Urothelium cell line (cell line): ENCODE measurements at places on chromosomes 12 and 14.

- DNase-seq = no peak
These were observed 142.7 kb downstream of the TTLL5 start for GRCh38 chr14:75803765-75804164.

DNA sequence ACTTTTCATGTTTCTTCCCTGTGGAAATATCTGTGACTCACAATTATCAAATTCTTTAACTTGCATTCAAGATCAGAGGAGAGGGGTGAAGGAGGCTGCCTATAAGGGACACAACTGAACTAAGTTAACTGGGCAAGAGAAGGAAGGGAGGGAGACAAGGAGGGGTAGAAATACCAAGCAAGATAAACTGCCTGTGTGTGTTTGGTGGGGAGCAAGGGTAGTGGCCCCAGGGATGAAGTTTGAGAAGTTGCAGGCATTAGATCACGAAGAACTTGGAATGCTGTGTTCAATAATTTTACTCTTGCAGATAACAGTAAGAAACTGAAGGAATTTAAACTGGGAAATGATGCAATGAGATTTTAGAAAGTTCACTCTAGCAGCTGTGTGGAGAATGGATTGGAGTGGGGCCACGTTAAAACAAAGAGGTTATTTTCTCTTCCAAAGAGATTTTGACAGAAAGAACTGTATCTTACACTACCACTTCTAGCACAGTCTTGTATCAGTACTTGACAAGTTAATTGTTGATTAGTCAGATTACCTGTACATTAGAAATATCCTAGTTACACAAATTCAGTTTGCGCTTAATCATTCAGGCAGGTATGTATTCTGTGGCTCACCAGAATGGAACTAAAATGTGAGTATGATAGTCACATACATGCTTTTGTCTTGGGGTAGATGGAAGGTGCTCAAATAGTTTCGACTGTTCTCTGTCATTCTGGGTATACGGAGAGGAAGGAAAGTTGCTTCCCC is 7.4 kb downstream of the PKP2 start:
- DNase-seq = no peak

- DNase-seq = no peak
These were observed 34.7 kb downstream of the CCDC92 start for GRCh38 chr12:123937707-123938591.

DNA sequence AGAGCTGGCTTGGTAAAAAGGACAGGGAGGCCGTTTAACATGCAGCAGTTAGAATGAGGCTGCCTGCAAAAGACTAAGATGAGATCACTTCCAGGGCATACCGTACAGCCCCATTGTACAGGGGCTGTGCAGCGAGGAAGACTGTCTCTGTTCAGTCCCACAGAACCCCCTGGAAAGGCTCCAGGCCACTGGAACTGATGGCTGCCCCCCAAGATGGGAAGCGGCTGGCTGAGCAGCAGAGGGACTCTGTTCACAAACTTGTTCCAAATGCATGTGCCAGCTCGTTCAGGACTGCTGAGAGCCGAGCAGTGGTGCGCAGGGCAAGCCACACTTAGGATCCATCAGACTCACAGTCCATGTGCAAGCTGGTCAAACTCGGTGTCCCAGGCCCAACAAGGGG is 82.9 kb downstream of the CHGA start:
- no peak for DNase-seq

GRCh38 chr14:103416916-103417315 is 31.7 kb downstream of the MARK3 start:
- DNase-seq = no peak

DNA sequence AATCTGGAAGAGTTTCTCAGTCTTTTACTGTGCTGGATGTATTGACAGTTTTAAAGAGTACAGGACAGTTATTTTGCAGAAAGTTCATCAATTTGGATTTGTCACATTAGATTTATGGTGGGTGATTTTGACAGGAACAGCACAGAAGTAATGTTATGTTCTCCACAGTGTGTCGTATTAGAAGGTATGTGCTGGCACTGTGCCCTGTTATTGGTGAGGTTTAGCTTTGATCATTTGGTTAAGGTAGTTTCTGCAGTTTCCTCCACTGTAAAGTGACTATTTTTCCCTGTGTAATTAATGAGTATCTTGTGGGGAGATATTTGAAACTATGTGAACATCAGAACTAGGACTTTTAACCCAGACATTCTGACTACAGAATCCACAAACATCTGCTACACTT is 308.5 kb upstream of the TBX3 start:
- no peak for DNase-seq

DNA sequence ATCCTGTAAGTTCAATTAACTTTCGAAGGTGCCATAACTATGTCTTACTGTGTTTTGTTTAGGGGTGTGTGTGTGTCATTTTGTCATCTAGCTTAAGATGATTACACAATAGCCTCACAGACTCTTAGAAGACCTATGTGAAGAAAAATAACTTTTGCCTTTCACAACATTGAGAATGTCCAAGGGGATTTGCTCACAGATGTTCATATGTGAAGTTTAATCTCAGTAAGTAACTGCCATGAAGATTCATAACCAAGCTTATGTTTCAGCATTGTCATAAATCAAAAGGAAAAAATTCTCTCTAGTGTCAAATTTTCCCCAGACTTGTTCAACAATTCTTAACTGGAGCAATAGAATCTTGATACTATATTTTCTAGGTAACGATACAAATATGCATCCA is 226.1 kb upstream of the PRKD1 start:
- DNase-seq = no peak

DNA sequence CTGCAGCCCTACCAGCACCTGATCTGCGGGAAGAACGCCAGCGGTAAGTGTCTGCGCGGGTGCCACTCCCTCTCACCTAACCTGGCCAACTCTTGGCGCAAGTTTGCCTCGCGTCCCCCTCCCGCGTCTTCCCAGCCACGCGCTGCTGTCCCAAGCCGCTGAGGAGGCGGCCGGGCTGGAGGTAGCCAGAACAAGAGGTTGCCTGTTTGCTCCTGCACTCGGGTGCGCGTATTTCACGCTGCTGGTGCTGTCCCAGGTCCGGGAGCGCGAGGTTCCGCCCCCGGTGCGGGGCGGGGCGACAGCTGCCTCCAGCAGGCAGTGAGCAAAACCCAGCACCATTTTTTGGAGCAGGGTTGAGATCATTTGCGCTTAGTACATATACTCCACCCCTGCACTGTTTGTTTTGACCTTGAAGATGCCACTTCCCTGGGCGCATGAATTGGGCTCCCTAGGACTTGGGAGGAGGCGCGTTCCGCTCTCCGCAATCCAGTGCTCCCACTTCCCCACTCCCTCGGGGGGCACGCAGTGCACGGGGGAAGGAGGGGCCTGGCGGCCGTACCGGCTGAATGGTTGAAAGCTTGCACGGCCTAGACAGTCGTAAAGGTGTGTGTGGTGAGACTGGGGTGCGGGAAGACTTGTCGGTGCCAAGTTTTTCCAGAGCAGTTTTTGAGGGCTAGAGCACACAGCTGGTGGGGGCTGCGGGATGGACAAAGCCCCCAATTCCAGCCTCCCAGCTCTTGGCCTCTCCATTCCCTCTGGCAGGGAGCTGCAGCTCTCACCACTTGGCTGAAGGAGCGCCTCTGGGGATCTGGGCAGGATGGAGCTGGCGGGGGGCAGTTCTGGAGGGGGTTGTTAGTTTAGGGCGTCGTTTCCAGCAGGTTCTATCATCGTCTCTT is 226.9 kb upstream of the CRY1 start:
- DNase-seq = no peak

DNA sequence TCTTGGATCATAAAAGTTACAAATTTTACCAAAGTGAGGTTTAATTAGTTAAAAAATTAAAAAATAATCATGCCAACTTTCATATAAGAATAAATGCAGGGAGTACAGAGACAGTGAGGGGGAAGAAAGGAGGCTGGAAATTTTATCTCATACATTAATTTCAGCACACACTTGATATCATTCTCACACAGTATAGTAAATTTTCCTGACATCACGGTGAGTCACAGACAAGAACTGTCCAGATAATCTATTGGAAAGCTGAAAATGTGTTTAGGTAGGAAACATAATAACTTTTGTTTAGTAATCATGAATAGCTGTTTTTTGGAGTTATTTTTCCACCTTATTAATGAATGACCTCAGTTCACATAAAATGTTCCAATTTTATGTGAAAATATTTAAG is 1204.8 kb downstream of the GALC start:
- DNase-seq = no peak

GRCh38 chr12:19491863-19492262 is 52.6 kb downstream of the AEBP2 start:
- DNase-seq = no peak
